Stimulated activated CD8-positive, alpha-beta memory T cell treated with anti-CD3 and anti-CD28 coated beads, Interleukin-2, amount 100 ng/mL, for 1 hour (primary cell): ENCODE measurements at places on chromosomes 7 and 10.

- DNase-seq: no peak
These were observed 134.7 kb upstream of the GALNT17 start for GRCh38 chr7:70997261-70997660.

GRCh38 chr7:148521271-148521670 is 69.3 kb upstream of the C7orf33 start:
- no peak for DNase-seq

- no peak for DNase-seq
These were observed 347.8 kb downstream of the ETV1 start for GRCh38 chr7:13641714-13642113.

DNA sequence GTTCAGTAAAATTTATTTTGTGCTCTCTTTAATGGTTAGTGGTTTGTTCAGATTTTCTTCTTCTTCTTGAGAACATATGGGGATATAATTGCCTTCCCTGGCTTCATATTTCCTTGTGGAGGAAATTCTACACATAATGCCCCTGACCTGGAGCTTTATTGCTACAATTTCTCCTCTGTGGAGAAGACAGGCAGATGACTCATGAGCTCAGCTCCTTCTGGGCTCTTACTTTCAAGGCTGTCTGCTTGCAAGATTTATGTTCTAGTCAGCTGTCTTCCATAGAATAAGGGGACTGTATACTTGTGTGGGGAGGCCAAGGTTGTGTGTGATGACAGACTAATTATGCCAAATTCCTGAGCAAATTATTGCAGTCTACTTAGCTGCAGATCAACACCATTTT is 1.6 kb downstream of the LRRD1 start:
- DNase-seq: no peak

DNA sequence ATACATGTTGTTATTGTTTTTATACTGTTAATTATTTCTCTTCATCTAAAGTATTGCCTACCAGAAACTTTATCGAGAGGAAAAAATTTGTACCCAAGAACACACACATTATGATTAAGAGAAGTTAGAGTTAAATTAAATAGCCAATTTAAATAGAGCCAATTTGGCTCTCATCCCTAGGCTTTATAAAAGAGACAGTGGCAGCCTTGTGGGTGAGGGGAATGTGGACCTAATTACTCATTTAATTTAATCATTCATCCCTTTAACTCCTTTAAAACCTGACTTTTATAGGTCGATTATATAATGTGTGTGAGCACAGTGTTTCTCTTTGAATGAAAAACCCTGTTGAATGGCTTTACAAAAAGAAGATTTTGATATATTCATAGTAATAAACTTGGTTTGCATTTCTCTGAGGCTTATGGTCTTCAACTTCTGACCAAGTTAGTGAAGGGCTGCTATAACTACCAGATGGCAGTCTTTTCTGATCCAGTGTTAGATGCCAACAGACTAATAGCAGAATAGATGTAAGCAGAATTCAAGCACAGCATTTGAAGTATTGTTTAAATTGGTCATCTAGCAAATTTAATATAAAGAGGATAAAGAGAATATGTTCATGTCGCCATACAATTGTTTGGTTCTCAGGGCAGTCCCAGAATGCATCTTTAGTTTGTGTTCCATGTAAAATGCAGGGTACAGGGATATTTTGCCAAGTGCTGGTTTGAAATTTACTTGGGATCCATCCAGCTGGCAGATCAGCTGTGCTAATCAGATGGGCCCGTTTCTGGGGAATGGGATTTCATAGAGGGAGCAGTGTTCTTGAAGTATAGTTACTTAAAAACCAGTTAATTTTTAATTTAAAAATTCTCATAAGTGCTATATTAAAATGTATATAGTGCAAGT is 25.3 kb downstream of the ADD3 start:
- DNase-seq: no peak

- DNase-seq: no peak
These were observed 669.1 kb upstream of the NRP1 start for GRCh38 chr10:34003561-34003960.

DNA sequence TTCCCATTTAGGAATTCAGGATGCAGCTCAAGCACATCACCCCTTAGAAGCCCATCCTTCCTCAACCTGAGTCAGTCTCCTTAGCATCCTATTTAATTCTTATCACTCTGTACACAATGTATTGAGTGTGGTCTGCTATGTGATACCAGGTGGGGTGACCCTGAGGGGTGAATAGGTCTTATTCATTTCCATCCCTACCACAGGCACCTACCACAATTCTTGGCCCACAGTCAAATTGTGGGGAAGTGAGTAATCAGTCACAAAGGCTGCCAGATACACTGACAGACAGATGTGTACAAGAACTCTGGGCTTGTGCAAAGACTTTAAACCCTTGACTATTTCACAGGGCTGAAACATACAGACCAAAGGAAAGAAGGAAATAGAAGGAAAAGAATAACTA is 560.5 kb downstream of the PARD3 start:
- no peak for DNase-seq

- DNase-seq: no peak
These were observed 7.7 kb downstream of the CTBP2 start for GRCh38 chr10:125152450-125153368.

DNA sequence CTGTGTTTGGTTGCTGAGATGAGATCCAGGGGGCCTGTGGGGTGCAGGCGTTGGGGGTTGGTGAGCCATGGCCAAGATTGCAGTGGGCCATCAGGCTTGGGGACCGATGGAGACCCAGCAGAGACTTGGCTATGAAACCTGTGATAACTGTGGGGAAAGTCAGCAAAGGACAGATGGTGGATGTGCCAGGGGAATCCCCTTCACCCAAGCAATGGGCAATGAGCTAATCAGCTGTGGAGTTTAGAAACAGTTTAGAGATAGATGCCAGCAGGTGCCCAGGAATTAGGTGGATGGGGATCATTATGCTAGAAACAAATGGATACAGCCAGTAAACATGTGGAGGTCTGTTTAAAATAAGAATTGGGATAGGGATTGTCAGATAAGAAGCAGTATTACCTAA is 151.4 kb upstream of the FERD3L start:
- DNase-seq: no peak

DNA sequence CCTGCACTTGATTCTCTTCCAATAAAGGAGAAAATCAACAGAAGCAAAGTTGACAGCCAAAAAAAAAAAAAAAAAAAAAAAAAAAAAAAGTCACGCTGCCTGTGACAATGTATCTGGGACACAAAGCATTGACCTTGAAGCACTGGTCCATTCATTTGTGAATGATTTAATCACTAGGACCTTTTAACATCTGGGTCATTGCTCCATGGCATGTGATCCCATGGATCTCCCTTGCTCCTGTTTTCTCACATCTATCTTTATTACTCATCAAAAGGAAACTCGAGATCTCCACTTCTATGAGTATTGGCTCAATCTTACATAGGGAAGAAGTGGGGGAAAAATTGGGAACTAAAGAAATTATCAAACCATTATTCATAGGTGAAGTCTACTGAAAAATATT is 89.6 kb upstream of the SMIM30 start:
- no peak for DNase-seq

DNA sequence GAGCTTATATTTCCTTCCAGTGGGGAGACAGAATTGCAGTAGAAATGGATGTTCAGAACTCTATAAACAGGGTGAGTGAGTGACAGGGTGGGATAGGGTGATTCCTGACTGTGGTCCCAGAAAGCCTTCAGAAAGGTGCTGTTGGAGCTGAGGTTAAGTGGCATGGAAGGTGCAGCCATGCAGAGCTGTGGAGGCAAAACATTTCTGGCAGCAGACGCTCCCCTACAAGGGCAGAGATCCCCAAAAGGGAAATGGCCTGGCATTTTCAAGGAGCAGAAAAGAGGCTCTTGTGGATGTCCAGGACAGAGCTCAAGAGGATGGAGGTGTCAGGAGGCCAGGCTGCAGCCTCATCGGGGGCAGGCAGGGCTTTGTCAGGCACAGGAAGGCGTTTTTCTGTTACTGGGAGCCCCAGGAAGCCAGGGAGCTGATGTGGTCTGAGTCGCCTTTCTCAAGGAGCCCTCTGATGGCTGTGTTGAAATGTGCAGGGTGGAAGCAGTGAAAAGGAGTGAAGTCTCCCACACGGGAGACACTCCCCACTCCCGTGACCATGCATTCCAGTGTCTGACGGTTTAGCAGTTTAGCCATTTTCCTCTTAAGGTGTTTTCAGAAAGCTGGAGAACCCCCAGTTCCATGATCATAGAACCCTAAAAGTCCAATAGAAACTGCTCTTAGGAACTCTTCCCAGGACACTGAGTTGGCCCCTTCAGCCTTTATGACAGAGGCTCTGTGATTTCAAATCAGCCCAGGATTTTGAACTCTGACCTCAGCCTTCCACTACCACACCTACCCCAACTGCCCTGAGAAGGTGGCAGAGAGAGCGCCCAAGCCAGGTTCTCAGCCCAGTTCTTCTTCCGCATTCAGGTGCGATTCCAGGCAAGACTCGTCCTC is 96.2 kb downstream of the C10orf105 start:
- DNase-seq: no peak

GRCh38 chr10:103888113-103888841 is 29.7 kb downstream of the STN1 start:
- no peak for DNase-seq

DNA sequence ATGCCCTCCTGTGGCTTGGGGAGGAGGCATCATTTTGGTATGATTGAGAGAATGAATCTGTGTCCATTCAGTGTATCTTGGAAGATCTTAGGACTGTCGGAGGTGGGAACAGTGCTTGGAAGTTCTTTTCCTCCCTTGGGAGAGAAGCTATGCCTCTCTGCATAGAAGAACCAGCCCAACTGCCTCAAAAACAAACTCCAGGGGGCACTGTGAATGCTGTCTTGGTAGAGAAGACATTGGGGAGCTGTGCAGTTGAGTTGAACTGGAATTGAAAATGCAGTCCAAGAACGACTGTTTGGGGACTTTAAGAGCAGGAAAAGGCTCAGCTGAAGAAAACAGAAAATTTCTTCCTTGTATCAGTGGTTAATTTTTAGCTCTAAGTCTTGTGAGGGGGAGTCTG is 4.9 kb upstream of the GJD4 start:
- no peak for DNase-seq

- no peak for DNase-seq
These were observed 78.8 kb upstream of the VOPP1 start for GRCh38 chr7:55651057-55651456.

GRCh38 chr10:17122052-17122451 is 7.6 kb downstream of the CUBN start:
- no peak for DNase-seq

DNA sequence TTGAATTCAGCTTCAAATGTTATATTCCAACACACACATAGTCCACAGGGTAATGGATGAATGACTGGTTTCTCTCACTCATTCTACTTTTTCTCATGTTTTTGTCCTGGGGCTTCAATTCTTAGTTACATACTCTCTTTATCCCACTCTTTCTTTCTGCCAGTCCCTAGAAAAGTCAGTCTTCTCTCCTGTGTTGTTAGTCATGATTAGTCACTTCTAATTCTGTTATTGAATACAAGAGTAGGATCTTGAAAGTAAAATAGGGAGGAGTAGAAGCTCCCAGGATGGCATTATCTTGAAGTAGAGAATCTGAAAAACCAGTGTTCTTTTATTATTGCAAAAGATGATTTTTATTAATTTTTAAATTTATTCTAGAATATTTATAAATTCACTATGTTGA is 45.5 kb upstream of the CALCR start:
- no peak for DNase-seq

DNA sequence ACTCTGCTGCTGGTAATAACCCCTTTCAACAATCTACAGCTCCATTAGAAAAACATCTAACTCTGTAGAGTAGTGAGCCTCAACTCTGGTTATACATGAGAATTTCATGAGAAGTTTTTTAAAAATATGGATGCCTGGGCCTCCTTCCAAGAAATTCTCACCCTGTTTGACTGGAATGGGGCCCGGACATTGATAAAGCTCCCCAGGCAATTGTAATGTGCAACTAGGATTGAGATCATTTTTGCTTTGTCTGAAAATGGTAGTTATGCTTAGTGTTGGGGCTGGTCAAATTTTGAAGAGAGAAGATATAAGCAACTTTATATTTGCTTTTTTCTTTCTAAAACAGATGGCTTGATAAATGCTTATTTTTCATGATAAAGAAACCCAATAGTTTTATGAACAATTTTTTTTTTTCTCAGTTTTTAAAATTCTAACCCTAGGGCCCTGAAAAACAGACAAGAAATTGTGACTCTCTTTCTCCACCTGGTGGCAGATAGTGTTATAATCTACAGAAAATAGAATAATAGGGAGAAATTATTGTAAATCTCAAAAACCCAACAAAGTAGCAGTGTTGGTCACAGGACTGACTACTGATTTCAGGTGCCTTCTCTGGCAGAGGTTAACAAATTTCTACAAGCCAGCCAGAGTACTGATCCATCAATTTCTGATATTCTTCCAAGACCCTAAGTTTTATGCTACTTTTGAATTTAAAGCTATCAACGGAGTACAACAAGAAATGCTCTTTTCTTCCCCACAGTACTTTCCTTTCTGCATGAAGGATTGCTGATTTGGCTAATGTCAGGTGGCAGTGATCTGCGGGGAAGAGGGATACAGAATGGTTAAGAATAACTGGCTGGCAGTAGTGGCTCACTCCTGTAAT is 174.8 kb downstream of the DKK1 start:
- DNase-seq: no peak

GRCh38 chr7:124618871-124619270 is 146.7 kb downstream of the GPR37 start:
- DNase-seq: no peak

GRCh38 chr7:17146621-17147020 is 151.8 kb upstream of the AHR start:
- DNase-seq: no peak

GRCh38 chr10:77168861-77169260 is 468.7 kb downstream of the KCNMA1 start:
- DNase-seq: no peak

DNA sequence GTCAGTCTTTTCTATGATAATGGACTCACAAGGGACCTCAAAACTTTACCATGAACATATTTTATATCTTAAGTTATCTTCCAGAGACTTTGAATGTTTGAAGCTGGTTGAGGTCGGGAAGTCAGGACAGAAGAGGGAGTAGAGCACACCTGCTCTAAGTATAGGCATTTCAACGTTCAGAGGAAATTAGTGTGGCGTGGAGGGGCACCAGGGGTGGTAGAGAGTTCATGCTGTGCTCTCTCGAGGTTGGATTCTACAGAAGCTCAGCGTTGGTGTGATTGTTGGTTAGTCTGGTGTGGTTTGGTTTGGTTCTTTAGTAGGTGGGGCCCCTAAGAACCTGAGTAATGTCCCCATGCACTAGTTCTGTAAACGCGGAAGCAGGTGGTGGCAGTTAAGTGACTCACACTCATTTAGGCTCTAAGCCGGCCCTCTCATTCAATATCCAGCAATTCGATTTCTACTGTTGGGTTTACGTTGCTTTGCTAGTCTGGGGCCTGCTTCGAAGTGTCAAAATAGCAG is 19.8 kb downstream of the CNTNAP2 start:
- DNase-seq: no peak

DNA sequence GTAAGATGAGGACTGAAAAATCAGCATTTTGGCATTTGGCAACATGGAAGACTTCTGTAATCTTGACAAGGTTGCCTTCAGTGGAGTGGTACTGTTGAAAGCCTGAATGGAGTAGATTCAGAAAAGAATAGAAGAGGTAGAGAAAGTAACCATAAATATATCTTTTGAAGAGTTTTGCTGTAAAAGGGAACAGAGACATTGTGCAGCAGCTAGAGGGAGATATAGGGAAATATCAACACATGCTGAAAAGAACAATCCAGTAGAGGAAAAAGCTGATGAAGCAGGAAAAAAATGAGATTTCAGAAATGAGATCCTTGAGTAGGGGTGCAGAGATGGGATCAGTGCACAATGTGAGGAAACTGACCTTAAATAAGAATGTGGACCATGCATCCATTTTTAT is 60.0 kb downstream of the RAPGEF5 start:
- no peak for DNase-seq
